MCF 10A (cell line): ENCODE measurements at places on chromosomes 16 and 17. TPM values are rescaled to one million over a fixed set of nuclear protein-coding genes. Genes with fewer than 3 reads are reported as not detected.

DNA sequence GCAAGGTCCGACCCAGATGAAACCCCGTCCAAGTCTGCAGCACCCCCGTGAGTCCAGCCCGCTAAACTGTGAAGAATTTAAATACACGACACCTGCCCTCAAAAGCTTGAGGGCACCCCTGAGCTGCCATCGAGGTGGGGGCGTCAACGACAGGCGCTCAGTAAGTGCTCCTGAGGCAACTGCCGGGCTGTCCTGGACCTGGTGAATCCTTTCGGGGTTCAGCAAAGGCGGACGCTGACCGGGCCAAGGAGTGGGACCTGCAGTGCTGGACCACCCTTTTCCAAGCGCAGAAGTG lies 512 bp upstream of the ENDOV start:
- DNase-seq: peak; percentile 10
- peaks cover 14% of the 10 kb centered on the region for H3K36me3 ChIP-seq
- peak overlapping the region; percentile 72 for H3K4me3 ChIP-seq

DNA sequence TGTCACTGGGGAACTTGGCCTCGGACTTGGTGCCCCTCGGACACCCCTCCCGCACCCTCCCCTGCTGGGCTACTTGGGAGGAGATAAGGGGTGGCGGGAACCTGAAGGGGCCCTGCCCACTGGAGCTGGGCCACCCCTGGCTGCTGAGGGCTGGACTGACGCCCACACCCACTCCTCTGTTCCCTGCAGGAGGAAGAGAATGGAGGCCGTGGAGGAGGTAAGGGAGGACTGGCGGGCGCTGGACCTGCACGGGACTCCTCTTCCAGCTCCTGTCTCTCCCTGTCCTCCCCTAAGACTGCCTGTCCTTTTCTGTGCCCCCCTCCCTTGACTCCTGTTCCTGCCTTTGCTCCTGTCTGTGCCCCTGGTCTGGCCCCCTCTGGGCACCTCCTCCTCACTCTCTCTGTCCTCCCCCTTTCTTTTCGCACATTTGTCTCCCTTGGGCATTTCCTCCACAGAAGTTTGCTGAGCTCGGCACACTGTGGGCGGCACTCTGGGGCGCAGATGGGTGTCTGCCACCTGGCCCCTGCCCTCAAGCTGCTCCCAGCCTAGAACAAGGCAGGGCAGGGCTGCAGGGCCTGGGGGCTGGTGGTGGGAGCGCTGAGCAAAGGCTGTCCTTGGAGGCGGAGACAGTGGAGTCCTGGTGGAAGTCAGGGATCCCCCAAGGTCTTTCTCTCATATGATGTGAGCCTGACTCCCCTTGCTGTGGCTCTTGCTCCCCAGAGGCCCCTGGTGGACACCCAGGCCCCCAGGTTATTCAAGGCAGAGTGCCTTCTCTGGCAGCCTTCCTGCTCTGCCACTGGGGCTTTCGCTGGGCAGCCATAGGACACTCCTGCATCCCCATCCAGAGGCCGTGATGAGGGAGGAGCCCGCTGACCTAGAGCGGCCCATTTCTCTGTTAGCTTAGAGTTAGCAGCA lies 32.7 kb downstream of the ARHGAP23 start:
- no peak overlapping the region for H3K4me3 ChIP-seq
- no peak for DNase-seq
- no peak overlapping the region for H3K27ac ChIP-seq

DNA sequence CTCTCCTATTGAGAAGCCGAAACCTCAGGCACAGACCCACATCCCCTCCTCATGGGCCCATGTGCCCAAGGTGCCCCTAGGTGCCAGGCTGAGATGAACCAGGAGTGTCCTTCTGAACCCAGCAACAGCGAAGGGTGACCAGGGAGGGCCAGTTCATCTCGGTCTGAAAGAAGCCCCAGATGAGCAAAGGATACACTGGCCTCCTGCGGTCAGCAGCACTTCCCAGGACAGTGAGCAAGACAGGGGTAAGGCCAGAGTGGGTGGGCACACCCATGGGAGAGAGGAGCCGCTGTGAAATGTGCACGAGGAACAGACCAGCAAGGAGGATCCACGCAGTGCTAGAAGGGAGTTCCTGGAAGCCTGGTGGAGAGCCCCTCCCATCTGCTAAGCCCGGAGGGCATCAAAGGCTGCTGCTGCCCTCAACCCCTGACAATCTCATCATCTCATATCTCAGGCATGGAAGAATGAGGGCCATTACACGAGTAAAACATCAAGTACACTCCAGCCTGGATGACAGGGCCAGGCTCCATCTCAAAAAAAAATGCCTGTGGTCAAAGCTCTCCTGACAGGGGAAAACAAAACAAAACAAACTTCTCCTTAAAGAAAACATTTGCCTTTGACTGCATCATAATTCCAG lies 3.3 kb upstream of the HBZ start:
- no peak for DNase-seq
- peaks cover 6% of the 10 kb centered on the region for H3K4me1 ChIP-seq
- H3K36me3 ChIP-seq: no peaks in the 10 kb centered on the region
- H3K27ac ChIP-seq: no peak overlapping the region
- H3K27me3 ChIP-seq: peaks cover under 1% of the 10 kb centered on the region

DNA sequence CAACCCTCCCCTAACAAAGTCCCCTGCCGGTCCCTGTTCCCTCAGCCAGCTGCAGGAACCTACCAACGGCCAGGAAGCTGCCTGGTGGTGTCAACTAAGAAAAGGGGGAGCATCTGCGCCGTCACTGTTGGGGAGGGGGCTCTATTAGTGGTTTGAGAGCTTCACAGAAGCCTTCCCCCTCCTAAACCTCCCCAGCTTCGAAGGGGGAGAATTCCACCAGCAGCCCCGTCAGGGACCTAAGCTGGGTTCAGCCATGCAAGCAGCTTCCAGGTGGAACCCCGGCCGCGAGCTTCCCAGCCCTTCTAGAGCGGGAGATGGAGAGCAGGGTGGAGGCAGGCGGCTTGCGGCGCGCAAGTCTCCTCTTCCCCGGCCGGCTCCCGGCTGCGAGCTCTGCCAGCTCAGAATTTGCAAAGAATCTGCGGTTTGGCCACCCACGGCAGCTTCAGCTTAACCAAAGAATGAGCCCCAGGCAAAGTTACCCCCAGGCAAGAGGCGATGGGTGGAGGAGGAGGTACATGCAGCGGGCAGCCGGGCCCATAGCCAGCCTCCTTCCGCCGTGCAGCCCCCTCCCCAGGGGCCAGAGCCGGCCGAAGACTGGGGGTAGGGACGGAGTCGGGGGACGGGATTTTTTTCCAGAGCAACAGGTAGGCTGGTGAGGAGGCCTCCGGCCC lies 33.7 kb downstream of the DDX19A start:
- H3K36me3 ChIP-seq: peaks cover 54% of the 10 kb centered on the region
- no peaks in the 10 kb centered on the region for H3K4me1 ChIP-seq
- H3K4me3 ChIP-seq: peak overlapping the region; percentile 90

DNA sequence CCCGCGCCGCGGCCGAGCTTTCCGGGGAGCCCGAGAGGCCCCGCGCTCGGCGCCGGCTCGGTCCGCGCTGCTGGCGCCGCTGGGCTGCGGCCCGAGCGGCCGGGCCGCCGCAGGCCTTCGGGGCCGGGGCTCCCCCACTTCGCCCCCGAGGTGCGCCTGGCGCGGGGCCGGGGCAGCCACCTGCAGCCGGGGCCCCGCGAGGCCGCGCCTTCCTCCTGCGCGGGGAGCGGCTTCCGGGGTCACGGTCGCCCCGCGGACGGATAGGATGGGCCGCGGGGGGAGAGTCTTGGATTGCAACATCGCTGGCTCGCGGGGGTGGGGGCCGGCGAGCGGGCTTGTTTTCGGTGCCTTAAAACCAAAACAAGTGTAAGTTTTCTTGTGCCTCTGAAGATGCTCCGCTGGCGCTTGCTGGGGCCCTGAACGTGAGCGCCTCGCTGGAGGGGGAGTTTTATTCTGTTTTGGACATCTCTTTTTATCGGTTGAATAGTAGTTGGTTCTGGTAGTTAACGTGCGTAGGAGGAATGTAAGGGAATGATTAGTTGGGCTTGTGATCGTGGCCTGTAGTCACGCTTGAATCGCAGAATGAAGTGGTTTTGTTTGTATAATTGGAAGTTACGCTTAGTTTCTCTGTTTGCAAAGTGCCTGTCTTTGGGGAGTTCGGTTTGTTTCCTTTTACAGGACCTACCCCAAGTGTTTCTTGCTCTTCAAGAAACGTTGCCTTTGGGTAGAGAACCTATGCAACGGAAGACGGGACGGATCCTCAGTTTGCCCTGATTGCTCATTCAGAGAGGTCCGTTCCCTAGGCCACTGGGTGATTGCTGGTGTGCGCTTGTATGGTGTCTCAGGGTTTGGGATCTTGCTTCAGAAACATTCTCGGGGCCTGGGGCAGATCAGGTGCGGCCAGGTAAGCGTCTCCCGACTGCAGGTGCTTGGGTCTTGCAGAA lies 724 bp downstream of the UBE2I start:
- peak overlapping the region; percentile 96 for H3K4me3 ChIP-seq
- peak overlapping the region; percentile 95 for H3K27ac ChIP-seq
- no peaks in the 10 kb centered on the region for H3K27me3 ChIP-seq
- peaks cover 12% of the 10 kb centered on the region for H3K36me3 ChIP-seq

GRCh38 chr17:36929851-36930582 lies 7.3 kb upstream of the LHX1 start:
- H3K36me3 ChIP-seq: no peaks in the 10 kb centered on the region
- DNase-seq: no peak
- H3K4me1 ChIP-seq: peaks cover 12% of the 10 kb centered on the region
- peaks cover 11% of the 10 kb centered on the region for H3K27me3 ChIP-seq
- no peak overlapping the region for H3K27ac ChIP-seq

GRCh38 chr16:69037373-69038160 lies 67.9 kb upstream of the HAS3 start:
- H3K27ac ChIP-seq: no peak overlapping the region
- no peaks in the 10 kb centered on the region for H3K27me3 ChIP-seq
- no peak for DNase-seq
- peaks cover 16% of the 10 kb centered on the region for H3K36me3 ChIP-seq
- H3K4me3 ChIP-seq: no peak overlapping the region

DNA sequence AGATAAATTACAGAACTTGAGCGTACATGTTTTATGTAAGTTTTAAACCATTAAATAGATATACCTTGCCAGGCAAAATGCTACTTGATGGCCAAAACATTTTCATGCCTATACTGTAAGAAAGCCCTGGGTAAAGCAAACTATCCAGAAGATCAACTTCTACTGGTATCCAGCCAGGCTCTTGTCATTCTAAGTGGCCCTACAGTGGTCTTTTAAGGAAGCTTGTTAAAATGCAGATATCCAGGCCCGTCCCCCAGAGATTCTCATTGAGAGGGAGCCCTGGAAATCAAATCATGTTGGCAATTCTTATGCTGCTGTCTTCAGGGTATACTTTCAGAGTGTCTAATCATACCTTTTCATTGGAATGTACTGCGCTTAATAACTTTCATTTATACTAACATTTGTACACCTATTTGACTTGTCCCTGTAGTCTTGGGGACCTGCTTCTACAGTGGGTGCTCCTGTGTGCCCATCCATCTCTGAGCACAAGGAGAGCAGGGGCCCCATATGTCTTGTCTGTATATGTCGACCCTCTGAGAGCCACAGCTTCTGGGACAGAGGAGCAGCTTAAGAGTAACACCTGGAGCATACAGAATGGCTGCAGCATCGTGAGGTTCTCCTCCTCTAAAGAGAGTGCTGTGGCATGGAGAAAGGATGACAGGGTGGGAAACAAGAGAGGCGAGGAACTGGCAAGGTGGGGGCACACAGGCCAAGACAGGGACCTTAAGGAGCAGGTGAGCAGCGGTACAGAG lies 43.6 kb upstream of the ANKFY1 start:
- H3K36me3 ChIP-seq: peaks cover 28% of the 10 kb centered on the region
- peaks cover 25% of the 10 kb centered on the region for H3K4me1 ChIP-seq
- no peak for DNase-seq
- no peak overlapping the region for H3K4me3 ChIP-seq

GRCh38 chr17:45914047-45914717 lies 19.8 kb downstream of the MAPT start:
- H3K27ac ChIP-seq: no peak overlapping the region
- H3K36me3 ChIP-seq: no peaks in the 10 kb centered on the region
- no peak for DNase-seq
- no peaks in the 10 kb centered on the region for H3K4me1 ChIP-seq
- peaks cover 59% of the 10 kb centered on the region for H3K27me3 ChIP-seq

GRCh38 chr16:17936766-17937402 lies 399.7 kb downstream of the NPIPA8 start:
- H3K27me3 ChIP-seq: no peaks in the 10 kb centered on the region
- no peaks in the 10 kb centered on the region for H3K4me1 ChIP-seq
- DNase-seq: no peak
- H3K27ac ChIP-seq: no peak overlapping the region
- no peaks in the 10 kb centered on the region for H3K36me3 ChIP-seq

- H3K4me1 ChIP-seq: no peaks in the 10 kb centered on the region
- no peak overlapping the region for H3K4me3 ChIP-seq
- no peaks in the 10 kb centered on the region for H3K36me3 ChIP-seq
- no peak overlapping the region for H3K27ac ChIP-seq
- no peak for DNase-seq
- H3K27me3 ChIP-seq: no peaks in the 10 kb centered on the region
Observed at GRCh38 chr16:55046916-55047315, 116.3 kb downstream of the IRX5 start.

DNA sequence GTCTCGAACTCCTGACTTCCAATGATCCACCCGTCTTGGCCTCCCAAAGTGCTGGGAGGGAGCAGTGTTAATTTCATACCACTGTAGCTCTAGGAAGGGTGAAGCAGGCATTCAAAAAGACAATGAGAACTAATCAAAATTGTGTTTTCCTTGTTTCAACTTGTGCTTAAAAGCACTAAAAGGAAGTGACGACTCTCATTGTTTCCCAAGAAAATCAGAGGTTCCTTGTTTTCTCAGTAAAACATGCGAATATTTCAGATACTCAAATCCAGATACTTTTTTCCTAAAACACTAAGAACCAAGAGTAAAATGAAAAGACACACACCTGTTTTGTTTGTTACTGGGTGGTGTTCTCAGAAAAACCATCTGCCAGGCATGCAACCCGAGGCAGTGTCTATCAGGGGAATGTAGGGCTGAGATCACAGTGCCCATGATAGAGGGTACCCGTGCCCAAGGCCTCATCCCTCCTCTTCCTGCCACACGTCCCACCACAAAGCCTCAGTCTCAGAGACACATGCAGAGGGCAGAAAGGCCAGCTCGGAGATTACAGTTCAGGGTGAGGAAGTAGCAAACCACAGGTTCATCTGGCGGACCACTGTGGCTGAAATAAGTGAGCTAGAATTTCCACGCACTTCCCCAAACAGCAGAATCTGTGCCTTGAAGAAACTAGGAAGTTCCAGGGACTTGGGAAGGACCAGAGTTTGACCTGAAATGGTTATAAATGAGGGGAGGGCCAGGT lies 33.7 kb downstream of the GINS3 start:
- peaks cover 37% of the 10 kb centered on the region for H3K27me3 ChIP-seq
- H3K4me3 ChIP-seq: no peak overlapping the region

DNA sequence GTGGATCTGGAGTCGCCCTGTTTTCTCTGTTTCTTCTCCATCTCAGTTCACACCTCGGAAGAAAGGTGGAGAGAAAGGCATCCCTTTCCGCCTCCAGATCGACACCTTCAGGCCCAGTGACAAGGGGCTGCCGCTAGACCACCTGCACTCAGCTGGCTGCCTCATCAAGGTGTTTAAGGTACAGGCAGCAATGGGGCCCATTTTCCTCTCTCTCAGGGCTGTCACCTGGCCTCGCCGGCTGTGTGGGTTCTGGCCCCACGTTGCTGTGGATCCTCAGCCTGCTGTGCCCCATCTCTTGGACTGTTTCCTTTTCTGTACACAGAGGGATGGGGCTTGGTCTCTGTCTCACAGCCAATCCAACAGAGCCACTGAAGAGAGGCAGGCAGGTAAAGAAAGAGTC lies 17.4 kb upstream of the STAC2 start:
- H3K4me3 ChIP-seq: no peak overlapping the region
- H3K27me3 ChIP-seq: no peaks in the 10 kb centered on the region
- H3K27ac ChIP-seq: no peak overlapping the region
- peaks cover 5% of the 10 kb centered on the region for H3K4me1 ChIP-seq

The DHODH gene
- total RNA-seq: 13.1 and 13.5 TPM in 2 replicates

The TLCD3B gene
- total RNA-seq: 0.21 and 0.27 TPM in 2 replicates

The ZG16 gene
- not detected in 2 replicates for total RNA-seq

The ZNF48 gene
- 11.0 and 12.4 TPM in 2 replicates for total RNA-seq
